GOT3 (cell line): ENCODE measurements at places on chromosomes 5 and 9.

DNA sequence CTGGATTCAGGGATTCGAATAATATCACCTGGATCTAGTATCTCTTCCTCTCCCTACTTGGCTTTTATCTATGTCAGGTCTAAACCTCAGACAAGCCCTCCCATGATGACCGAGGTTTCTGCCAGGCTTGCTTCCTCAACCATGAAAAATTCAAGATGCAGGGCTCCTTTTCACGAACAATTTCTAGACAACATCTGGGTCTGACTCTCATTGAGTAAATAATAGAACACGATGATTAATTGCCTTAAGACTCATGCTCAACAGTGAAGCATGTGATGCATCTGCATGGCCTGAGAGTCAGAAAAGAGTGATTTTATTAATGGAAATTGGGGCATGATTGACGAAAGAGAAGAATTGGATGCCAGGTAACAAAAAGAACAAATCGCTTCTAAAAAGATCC is 277.2 kb upstream of the ZNF608 start:
- DNase-seq, result no peak

DNA sequence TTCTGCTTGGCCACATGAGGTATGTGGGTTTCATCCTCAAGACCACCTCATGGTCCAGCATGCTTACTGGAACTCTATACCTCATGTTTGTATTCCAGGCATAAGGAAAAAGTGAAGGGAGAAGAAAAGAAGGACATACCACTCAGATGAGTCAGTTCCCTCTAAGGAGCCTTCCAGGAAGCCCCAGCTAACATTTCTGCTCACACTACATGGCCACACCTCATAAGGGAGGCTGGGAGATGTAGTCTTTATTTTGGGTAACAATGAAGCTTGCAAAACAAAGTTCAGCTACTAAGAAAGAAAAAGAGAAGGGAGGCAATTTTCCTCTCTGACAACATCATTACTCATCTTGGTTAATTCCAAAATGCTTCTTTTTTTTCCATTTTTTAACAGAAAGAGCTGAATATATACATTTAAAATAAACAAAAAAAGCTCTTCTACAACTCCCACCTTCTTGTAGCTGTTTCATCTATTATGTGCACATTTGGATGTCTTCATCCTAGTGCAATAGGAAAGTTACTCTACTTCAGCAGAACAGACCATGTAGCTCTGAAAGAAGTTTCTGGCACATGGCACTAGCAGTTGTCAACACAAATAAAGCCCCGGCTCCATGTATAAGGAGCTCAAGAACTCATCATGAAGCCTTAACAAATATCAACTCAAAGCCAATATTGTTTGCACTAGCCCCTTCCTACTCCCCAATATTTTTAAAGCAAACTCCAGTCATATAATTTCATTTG is 123.6 kb upstream of the CCDC112 start:
- DNase-seq, result peak; percentile 35

DNA sequence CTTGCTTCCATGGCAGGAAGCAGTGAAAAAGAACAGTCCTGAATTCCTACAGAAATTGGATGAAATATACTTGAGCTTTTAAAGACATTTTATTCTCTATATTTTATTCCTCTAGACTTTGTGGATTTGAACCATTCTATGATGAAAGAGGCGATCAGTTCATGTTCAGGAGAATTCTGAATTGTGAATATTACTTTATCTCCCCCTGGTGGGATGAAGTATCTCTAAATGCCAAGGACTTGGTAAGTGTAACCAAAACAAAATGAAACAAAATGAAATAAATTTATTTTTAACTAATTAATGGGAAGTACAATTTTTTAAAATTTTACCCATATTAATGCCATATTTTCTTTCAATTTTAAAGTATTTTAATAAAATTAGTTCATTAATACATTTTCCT is 34.1 kb downstream of the STARD4 start:
- DNase-seq, result no peak

- DNase-seq, result no peak
These were observed 117.6 kb downstream of the PIP5K1B start for GRCh38 chr9:68822596-68823165.

DNA sequence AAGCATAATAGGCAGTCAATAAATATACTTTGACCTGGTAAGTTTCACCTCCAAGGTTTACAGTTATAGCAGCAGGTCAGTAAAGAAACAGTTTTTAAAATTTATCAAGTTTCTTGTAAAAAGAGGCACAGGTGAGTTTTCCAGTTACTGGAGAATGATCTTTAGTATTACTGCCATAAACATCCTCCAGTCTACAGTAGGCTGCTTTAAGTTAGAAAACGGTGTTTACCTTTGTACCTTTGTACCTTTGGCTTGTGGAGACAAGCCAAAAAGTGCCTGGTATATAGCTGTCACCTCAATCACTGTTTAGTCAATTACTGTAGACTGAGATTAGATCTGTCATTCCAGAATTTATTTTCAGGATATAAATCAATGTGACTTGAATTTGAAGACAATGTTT is 42.7 kb upstream of the SRFBP1 start:
- DNase-seq, result no peak

DNA sequence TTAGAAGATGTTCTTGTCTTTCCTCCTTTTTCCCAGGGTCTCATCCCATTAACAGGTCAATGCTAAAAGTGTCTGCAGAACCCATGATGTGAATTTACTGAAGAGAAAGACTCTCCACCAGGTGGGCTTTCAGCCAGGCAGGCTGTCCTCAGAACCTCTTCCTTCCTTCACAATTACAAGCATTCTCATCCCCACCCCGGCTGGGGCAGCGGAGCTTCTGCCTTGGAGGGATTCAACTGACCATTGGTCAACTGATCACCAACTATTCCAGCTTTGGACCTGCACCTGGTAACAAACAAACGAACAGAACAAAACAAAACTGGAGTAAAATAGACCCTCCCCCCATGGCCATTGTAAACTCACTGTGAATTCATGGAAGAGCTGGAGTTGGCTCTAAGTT is 12.6 kb downstream of the IL9 start:
- no peak for DNase-seq

DNA sequence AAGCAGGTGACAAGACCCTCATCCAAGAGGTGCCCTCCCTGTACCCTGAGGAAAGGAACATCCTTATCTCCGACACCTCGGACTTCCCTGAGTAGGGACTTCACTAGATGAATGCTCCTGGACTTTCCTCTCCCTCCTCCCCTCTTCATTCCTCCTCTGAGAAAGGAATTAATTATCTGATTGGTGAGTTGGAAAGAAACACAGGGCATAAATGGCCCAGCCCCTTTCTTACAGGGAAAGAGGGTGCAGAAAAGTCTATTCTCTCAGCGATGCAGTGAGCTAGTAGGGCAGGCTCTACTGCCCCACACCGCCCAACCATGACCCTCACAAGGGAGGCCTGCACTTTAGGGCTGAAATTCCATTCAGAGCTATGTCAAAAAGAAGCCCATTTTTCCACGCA is 87.5 kb downstream of the TTC39B start:
- no peak for DNase-seq
